ENCODE measurements at places on chromosomes 4 and X. TPM values are rescaled to one million over a fixed set of nuclear protein-coding genes. Genes with fewer than 3 reads are reported as not detected.

DNA sequence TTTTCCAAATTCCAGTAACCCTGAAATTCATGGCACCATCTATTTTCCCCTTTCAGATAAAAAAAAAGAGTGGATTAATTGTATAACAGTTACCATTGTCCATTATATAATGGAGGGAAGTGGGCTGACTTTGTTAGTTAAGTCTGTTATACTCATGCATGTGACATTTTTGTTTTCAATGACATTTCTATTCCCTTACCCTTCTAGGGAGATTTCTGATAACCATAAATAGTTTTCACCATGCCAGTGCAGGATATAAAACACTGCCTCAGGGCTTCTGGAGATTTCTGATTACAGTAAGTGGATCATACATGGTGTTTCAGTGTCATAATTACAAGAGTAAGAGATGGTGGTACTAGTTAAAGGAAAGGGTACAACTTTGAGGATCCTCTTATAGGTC is 45.5 kb downstream of the SUPT20HL1 start:
- H3K4me3 ChIP-seq, result no peak overlapping the region
- no peak for DNase-seq
- no peaks in the 10 kb centered on the region for H3K36me3 ChIP-seq

DNA sequence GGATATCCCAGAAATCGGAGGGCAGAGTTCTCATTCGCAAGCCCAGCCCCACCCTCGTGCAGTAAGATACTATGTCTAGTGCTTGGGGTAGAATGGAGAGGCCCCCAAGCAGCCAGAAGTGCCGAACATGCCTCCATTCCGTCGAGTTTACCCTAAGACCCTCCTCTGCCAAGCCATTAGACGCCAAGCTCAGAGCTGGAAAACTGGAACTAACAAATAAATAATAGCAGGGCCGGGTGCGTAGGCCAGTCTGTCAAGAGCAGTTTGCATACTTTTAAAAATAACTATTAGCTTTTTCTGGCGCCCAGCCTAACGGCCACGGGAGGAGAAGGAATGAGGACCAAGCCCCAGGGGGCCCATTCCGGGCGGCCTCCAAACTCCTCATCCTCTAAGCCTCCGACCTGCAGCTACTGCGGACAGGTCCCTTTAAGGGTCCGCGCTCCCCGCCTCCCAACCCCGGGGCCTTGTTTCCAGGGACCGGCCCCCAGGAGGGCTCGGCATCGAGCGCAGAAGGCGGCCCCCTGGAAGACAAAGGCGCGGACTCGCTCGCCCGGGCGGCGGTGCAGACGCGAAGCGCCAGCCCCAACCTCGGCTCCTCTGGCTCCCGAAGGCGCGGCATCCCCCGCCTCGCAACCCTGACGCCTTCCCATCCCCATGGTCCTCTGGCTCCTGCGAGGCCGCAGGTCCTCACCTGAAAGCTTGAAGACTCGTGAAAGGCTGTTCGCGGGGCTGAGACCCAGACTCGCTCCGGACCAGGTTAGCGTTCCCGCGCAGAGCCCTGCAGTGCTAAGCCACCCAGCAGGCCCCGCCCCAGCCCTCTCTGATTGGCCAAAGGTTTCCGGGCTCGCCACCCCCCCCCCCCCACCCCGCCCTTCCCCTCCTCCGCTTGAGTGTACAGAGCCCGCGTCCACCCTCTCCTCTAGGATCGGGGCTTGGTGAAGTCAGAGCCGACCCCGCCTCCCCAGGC is at the start of gene TMSB15A:
Gene TMSB15A (minus strand): TSS at position 765 of the 967 bp plus-strand sequence.
- no peaks in the 10 kb centered on the region for H3K27me3 ChIP-seq
- DNase-seq, result peak; percentile 57
- peak within 1 kb of the TSS; percentile 26 for H3K27ac ChIP-seq
- no peaks in the 10 kb centered on the region for H3K36me3 ChIP-seq
- H3K4me1 ChIP-seq, result no peaks in the 10 kb centered on the region
- peak within 1 kb of the TSS; percentile 25 for H3K4me3 ChIP-seq

Gene ZNF157
- total RNA-seq, result 0.32 TPM

DNA sequence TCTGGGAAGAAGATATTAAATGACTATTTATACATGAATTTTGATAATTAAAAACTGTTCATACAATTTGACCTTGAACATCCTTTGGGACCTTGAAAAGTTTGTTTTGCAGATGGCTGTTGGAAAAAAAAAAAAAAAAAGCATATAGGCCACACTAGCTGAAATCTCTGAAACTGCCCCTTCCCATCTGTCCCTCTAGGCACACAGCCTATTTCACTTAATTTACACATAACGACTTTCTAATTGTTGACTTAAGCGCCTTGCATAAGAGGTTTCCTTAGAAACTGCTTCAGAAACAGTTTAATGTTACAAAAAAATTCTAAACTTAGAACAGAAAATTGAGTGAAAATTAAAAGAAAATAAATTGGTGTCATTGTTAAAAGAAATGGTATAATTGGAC is 131.0 kb downstream of the COX18 start:
- no peaks in the 10 kb centered on the region for H3K36me3 ChIP-seq
- DNase-seq, result no peak
- H3K4me3 ChIP-seq, result no peak overlapping the region
- no peaks in the 10 kb centered on the region for H3K27me3 ChIP-seq
- H3K27ac ChIP-seq, result no peak overlapping the region

GRCh38 chr4:108109997-108110416 is 58.7 kb downstream of the LEF1 start:
- no peak overlapping the region for H3K4me3 ChIP-seq
- DNase-seq, result no peak
- H3K4me1 ChIP-seq, result no peaks in the 10 kb centered on the region
- H3K27ac ChIP-seq, result no peak overlapping the region

- no peaks in the 10 kb centered on the region for H3K36me3 ChIP-seq
- peak within 1 kb of the TSS; percentile 73 for H3K4me3 ChIP-seq
- H3K27ac ChIP-seq, result peak within 1 kb of the TSS; percentile 92
- no peaks in the 10 kb centered on the region for H3K4me1 ChIP-seq
These were observed at the start of gene C4orf36 for GRCh38 chr4:86891762-86892635. TSS of gene C4orf36 (minus strand) at chr4:86892422. CDS start at chr4:86891520, 902 bp downstream.

Gene NDNF
- 5.7 TPM for total RNA-seq

Gene CAPN6
- total RNA-seq, result 7.8 TPM

DNA sequence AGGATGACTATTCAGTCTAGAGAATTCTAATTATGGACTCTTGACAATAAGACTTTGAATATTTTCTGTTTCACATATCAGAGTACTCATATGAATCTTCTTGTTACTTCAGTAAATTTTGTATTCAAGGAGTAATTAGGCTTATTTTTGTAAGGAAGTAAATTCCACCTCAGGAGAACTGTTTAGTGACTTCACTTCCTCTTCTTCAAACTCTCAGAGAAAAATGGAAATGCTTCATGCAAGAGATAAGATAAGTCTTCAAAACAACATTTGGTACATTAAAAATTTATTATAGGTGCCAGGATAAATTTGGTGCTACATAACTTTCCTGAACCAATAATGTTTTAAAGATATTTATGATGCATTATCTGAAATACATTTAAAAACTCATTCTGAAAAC is 1421.9 kb downstream of the PCDH7 start:
- H3K27ac ChIP-seq, result no peak overlapping the region
- no peaks in the 10 kb centered on the region for H3K27me3 ChIP-seq
- H3K36me3 ChIP-seq, result no peaks in the 10 kb centered on the region
- DNase-seq, result no peak

All from prostate gland (tissue), 2 donors.